ENCODE measurements at places on chromosomes 7 and 10.

GRCh38 chr7:11466517-11467105 lies 365.4 kb downstream of the THSD7A start:
- DNase-seq, result no peak

GRCh38 chr7:93757426-93757825 lies 133.1 kb downstream of the TFPI2 start:
- DNase-seq, result no peak

- no peak for DNase-seq
Measured at GRCh38 chr10:118254654-118255053, 87.5 kb downstream of the FAM204A start.

DNA sequence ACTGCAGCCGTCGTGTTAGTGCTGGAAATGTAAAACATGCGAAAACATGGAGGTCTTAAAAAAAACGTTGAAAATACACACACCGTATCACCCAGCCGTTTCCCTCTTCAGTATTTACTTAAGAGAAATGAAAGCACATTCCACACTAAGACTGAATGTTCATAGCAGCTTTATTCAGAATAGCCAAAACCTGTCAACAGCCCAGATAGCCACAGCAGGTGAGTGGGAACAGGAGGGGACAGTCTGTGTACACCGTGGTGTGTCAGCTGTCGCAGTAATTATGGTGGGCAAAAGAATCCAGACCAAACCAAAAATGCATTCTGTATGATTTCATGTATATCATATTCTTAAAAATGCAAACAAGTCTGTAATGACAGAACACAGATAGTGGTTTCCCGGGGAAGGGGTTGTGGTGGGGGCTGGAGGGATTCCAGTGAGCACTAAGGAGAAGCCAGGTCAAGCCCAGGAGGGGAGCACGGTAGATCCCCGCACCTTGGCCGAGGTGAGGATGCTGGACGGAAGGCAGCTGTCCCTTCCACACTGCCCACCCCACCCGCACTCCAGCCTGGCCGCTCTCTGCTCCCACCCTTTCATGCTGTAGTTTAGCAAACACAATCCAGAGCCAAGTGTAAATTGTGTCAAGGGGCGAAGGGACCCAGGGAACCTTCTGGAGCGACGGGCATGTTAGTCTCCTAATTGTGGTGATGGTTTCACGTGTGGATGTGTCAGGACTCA lies 123.6 kb downstream of the NKX6-2 start:
- no peak for DNase-seq

- no peak for DNase-seq
Measured at GRCh38 chr10:43846968-43847367, 198.3 kb upstream of the ZNF32 start.

DNA sequence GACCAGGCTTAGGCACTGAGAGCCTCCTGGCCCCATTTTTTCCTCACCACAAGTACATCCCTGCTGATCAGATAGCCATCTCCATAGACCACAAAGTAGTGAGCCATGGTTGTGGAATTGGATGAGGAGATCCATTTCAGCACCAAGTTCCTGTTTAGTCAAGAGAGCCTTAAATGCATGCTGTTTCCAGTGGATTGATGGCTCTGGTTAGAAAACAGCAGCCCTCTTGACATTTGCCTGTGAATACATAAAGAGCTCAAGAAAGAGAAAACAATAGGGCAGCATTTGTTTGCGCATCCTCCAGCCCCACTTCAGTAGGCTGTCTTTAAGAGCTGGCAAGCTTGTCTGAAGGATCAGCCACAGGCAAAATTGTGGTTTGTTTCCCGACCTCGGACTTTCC lies 251.2 kb downstream of the POU6F2 start:
- DNase-seq, result no peak

DNA sequence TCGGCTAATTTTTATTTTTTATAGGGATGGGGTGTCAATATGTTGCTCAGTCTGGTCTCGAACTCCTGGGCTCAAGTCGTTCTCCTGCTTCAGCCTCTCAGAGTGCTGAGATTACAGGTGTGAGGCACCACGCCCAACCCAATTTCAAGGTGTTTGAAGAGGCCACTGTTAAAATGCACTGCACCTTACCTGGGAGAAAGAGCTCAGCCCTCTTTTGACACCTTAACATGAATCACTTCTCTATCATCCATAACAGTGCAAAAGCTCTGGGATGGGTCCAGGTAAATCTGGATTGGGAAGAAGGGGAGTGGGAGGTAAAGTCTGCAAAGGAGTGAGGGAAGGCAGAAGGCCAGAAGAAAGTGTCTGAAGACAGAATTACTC lies 557 bp upstream of the ZNF282 start:
- DNase-seq, result no peak

DNA sequence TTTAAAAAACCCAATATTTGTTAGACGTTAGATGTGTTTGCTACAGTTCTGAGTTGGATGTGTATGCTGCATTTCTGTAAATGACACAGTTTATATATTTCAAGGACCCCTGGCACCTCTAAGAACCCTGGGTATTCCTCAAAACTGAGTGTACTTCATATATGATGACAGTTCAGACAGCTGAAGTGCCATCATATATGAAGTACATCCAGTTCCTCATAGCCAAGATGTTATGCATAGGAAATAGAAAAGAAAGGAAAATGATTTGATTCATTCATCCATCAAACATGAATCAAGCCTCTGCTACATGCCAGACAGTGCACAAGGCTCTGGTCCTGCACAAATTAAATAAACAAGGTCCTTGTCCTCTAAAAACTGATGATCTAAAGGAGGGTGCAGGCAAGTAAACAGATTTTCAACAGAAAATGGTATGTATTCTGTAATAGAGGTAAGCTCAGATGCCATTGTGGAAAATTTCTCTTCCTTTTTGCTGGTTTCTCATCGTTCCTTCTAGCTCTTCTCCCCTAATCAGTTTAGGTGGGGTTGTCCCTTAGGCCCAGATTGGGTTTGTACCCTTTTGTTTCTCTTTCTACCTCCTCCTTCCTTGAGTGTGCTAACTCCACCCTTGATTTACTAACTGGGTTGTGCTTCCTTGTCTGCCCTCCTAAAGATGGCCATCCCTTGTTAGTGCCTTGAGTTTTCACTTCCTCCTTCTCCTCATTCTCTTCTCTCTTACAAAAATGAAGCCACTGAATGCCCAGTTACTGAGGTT lies 25.3 kb upstream of the SMIM30 start:
- no peak for DNase-seq

DNA sequence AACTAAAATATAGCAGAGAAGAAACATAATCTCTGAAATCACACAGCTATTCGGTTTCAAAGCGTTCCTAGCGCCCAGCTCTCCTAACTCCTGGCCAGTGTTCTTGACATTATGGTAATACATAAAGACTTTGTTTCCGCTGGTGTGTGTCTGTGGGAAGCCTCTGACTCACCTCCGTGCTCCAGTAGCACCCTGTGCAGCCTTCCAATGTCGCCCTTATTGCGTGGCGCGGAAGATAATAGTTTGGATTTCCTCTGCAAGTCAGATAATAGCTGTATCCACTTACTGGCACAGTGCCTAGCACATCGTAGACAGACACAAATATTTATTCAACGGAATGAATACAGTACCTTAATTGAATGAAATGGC lies 570 bp downstream of the BMS1 start:
- no peak for DNase-seq

DNA sequence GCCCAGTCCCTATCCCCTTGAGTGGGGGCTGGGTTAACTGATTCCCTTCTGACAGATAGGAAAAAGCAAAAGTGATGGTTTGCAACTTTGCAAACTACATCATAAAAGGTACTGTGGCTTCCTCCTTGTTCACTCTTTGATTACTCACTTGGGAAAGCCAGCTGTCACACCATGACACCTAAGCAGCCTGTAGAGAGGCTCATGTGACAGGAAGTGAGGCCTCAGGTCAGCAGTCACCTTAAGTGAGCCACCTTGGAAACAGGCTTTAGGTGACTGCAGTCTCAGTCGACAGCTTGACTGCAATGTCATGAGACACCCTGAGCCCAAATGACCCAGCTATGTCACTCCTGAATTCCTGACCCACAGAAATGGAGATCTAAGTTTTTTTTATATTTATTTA lies 4.3 kb upstream of the CHCHD2 start:
- DNase-seq, result no peak

GRCh38 chr10:17101910-17102266 lies 27.7 kb downstream of the CUBN start:
- DNase-seq, result no peak

DNA sequence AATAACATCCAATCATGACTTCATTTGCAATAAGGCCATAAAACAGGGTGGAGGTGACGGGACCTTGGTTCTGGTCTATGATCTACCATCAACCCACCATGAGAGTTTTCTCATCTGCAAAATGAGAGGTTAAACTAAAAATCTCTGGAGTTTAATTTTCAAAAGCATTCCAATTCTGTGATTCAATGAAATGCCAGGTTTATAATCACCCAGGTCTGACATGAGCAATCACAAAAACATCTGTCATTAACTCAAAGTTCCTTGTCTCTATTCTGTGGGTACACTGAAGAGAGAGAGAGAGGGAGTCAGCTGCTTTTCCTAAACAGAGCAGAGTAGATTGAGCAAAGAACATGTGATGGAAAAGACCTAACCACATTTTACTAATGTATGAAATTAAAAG lies 75.4 kb downstream of the NUDCD3 start:
- no peak for DNase-seq

DNA sequence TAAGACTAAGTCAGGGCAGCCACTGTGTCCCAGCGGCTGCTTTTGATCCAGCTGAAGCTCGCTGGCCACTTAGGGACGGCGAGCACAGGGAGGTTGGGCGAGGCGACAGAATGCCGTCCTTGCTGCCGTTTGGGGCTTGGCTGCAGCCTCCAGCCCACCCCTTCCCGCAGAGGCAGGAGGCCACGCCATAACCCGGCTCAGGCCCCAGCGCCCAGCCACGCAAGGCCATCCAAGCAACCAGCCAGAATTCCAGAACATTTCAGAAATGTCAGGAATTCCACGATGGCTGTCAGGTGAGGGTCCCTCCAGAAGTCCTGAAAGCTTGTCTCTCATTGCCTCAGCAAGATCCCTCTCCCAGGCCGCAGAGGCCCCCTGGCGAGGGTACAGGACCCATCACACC lies 479.1 kb upstream of the FOXK1 start:
- DNase-seq, result no peak

GRCh38 chr10:121165276-121165675 lies 314.1 kb downstream of the WDR11 start:
- DNase-seq, result no peak
